Activated CD4-positive, alpha-beta T cell treated with anti-CD3 and anti-CD28 coated beads for 36 hours (primary cell): ENCODE measurements at places on chromosomes 1 and 21. TPM values are rescaled to one million over a fixed set of nuclear protein-coding genes. Genes with fewer than 3 reads are reported as not detected.

The SAMD11 gene
- total RNA-seq: not detected

The MYOG gene
- not detected for total RNA-seq

The MEX3A gene
- total RNA-seq: 0.79 TPM

The ST6GALNAC5 gene
- total RNA-seq: not detected

The NLRP3 gene
- total RNA-seq: 1.0 TPM

The HMCN1 gene
- 0.14 TPM for total RNA-seq

The C1orf116 gene
- 0.05 TPM for total RNA-seq

The RGS13 gene
- not detected for total RNA-seq

The ROR1 gene
- total RNA-seq: 0.21 TPM
